ENCODE measurements at places on chromosomes 5 and 9.

GRCh38 chr5:79171635-79172245 is 60.1 kb downstream of the BHMT start:
- no peak for DNase-seq

- DNase-seq = no peak
Measured at GRCh38 chr9:31314241-31314640, 1070.2 kb upstream of the ACO1 start.

DNA sequence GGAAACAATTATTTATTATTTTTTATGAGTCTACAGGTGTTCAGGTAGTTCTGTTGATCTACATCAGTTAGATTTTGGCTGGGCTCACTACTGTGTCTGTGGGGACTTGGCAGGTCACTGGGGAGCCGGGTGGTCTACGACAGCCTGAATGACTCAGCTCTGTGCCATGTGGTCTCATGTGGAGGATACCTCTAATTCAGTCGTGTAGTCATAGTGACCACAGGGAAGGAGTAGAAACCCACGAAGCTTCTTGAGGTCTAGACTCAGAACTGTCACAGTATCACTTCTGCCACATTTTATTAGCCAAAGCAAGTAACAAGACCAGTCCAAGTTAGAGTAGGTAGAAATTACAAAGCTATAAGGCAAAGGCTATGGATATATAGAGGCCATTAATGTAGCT is 64.7 kb upstream of the GRAMD2B start:
- no peak for DNase-seq

- no peak for DNase-seq
Measured at GRCh38 chr5:16574789-16575721, 41.7 kb downstream of the RETREG1 start.

DNA sequence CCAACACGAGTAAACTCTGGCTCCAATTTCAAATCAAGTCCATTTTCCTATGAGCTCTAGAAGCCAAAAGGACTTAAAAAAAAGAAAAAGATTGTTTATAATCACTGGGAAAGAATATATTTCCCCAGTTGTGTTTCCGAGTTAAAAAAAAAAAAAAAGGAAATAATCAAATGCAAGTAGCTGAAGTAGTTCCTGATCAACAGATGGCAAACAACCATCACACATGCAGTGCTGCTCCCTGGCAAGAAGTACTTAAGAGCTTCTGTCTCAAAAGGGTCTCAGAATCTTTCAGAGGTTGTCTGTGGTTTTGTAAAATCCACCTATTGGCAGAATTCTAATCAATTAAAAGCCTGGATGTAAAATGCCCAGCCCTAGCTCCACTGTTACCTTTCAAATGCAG is 387.9 kb downstream of the RAB3C start:
- DNase-seq = no peak

DNA sequence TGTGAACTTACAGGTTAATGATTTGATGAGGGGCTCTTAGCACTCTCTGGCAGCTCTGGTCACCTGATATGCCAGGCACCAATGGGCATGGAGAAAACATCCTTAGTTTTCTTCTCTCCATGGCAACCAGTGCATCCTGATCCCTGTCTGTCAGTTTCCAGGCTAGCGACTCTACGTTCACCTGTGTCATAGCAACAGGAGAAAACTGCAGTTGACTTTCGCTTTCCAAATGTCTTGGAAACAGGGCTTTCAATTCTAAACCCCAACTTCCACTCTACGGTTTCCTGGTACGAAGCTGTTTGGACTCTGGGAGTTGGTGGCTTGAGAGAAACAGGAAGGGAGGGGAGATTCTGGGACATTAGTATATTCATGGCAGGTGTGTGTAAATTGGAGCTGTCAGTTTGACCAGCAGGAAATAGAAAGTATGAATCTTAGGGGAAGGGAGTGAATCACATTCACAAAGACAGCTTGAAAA is 74.4 kb downstream of the SLC28A3 start:
- DNase-seq = no peak

DNA sequence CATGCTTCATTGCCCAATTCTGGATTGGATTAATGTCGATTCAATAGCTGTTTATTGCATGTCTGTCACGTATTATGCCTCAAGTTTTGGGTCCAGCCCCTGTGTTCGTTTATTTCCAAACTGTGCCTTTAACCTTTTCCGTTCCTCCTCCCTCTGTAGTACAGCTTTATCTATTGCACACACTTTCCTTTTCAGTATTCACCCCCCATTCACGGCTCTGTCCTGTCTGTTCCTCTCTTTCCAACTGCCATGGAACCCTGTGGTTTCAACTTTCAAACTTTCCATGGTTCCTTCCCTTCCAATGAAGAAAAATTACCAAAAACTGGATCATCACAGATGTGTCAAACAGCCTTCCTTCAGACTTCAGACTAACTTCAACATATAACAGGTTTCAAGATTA is 17.1 kb downstream of the SMARCA2 start:
- no peak for DNase-seq

DNA sequence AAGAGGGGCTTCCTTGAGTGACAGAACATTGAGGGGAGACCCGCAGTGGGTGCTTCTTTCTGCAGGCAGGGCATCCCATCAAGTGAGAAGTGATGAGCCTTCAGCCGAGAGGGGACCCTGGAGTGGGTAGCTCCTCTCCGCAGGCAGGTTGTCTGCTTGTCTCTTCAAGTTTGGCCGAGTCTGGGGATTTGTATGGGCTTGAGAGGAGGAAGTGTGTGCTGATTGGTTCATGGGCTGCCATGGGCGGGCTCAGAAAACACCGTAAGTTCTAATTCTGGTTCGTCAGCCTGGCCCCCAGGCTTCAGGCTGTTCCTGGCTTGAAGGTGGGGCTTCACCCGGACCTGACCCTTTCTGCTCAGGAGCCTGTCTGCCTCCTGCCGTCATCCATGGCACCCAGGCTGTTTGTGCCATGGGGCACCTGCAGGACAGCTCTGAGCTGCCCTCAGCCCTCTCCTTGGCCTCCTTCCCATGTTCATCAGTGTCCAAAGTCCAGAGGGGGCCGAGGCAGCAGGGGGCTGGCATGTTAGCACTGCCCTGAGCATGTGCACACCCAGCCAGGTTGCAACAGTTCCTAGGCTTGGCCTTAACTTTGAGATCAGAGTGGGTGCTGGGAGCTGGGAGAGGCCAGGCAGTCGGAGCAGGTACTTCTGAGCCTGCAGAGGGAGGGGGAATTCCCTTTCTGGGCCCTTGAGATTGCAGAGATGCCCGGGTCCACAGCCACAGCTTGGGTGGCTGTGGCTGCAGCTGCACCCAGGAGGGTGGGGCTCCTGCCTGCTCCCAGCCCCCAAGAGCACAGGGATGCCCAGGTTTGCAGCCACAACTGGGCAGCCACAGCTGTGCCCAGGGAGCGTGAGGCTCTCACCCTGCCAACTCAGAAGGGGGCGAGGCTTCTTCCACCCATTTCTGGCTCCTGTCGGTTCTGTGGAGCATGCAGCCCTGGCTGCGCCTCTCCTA is 13.5 kb upstream of the DHFR start:
- no peak for DNase-seq

- no peak for DNase-seq
Measured at GRCh38 chr9:134268747-134269146, 57.5 kb upstream of the RXRA start.

DNA sequence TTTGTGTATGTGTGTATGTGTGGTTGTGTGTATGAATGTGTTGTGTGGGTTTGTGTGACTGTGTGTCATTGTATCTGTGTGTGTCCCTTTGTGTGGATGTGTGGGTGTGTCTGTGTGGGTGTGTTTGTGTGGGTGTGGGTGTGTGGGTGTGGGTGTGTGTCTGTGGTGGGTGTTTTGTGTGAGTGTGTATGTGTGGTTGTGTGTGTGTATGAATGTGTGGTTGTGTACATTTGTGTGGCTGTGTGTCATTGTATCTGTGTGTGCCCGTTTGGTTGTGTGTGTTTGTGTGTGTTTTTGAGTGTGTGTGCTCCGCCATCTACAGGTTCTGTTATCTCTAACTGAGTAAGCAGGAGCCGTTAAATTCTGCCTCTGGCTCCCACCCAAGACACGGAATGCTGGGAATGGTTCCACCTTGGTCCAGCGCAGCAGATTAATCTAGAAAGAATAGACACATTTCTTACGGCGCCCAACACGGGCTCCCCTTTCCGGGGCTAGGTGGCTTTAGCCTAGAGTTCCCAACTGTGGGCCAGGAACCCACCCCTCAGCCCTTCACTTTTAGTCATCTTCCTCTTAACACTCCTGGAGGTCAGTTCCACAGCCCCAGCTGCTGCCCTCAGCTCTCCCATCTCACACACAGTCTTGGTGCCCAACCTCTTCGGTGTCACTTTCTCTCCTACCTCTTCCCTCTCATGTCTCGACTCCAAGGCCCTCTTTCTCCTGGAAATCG is 197.1 kb downstream of the TTLL11 start:
- no peak for DNase-seq

GRCh38 chr5:151255621-151256286 is 2.8 kb downstream of the GM2A start:
- no peak for DNase-seq

DNA sequence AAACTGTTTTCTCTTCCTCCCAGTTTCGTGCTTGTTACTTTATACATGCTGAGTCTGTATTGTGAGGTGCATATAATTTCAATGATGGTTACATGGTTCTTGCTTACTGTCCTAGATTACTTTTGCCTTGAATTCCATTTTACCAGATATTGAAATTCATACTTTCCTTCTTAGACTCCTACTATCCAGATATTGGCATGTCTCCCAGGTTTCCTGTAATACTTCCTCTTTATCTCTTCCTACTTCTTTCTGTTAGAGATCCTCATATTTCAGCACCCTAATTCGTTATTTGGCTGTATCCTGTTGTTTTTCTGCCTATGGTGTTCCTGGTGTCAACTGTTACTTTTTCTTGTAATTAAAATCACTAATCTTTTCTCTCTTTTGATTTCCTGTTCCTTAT is 522.1 kb downstream of the CCDC171 start:
- DNase-seq = no peak

- DNase-seq = no peak
Measured at GRCh38 chr9:137452006-137452760, 7.0 kb downstream of the NSMF start.

DNA sequence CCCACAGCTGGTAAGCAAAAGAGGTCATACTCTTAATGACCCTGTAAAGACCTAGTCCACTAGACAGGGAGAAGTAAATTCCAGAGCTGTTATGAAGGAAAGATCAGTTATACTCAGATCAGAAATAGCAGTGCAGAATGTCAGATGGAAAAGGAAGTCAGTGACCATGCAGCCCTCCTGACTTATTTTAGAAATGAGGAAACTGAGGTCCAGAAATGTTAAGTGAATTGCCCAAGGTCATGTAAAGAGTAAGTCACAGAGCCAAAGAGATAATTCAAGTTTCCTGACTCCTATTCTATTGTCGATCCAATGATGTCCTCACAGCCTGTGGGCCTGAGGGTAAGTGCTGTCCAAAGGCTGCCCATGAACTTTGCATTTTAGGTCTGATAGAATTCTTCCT is 214.9 kb upstream of the IL12B start:
- DNase-seq = no peak

GRCh38 chr5:9889511-9889910 is 259.4 kb upstream of the TAS2R1 start:
- no peak for DNase-seq

GRCh38 chr9:129253803-129254381 is 75.8 kb upstream of the IER5L start:
- no peak for DNase-seq

DNA sequence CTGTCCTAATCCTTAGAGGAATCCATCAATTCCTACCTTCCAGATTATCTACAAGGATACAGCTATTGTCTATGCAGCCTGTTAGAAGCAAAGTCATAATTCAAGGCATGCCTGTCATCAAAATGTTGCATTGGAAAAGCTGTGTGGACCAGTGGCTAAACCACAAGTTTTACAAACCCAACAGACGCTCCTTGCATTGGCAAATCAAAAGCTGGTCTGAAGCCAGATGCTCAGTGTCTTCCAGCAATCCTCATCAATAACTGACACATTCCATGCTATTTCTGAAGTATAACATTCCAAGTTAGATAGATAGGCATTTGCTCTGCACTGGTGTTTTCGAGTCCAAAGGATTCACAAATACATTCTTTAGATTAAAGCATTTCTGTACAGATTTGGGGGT is 213.6 kb downstream of the EBF1 start:
- no peak for DNase-seq

DNA sequence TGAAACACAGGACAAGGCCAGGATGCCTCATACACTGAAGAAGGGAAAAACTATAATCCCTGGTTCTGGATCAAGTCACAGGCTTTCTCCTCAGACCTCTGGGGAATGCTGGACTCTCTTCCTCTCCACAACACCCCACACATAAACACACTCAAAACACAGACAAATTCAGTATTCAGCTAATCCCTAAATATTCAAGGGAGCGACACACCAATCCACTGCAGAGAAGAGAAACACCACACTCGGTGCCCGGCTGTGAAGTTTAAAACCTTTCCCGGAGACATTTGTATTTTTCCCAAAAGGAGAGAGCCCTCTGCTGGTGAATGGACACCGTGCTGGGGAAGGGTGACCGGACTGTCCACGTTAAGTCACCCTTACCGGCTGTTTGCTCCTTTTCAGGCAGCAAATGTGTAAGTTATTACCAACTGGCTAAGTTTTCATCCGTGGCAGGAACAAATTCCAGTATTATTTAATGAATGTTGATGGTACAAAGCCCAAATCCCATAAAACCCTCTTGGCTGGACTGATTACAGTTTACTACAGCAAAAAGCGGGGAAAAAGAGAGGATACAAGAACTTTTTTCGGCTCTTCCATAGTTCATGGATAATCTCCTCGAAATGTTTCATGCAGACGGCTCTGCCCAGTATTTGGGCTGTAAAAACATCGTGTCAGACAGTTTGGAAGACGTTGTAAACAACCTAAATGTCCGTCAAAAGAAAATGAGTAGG is 130.9 kb upstream of the SLC30A5 start:
- DNase-seq = no peak

DNA sequence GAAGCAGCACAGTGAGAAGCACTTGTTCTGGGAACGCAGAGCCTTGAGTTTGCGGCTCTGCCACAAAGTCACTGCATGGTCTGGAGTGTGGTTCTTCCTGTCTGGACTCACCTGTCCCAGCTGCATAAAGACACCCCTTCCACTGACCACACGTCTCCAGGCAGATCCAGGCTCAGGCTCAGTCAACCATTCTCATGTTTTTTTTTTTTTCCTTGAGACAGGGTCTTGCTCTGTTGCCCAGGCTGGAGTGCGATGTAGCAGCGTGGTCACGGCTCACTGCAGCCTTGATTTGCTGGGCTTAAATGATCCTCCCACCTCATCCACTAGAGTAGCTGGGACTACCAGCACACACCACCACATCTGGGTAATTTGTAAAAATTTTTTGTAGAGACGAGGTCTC is 102.9 kb upstream of the KLF4 start:
- no peak for DNase-seq

DNA sequence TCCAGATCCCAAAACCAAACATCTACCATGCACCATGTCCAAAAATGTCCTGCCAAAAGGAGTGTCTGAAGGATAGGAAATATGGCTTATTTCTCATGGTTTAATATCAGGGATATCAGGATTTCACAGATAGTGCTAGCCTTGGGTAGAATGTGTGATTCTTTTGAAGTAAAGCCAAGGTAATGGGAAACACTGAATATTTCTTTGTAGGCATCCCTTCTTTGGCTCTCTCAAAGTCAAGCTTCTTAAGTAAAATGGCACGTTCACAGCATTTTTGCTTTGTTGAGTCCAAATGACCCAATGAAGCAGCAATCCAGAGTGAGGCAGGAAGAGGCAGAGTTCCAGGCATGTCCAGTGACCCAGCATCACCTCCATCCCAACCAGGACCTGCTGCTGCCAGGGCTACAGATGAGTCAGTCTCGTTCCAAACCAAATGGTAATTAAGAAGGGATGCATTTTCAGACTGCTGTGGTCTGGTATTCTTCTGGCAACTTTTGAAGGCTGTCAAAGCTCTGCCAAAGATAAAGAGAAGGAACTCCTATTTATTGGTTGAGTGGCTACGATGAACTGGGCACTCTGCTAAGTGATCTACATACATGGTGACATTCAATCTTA is 678.8 kb upstream of the KLF4 start:
- DNase-seq = no peak

All from activated CD4-positive, alpha-beta T cell treated with anti-CD3 and anti-CD28 coated beads, Interleukin-2, amount 50 U/mL, for 4 hours (primary cell).